Stimulated activated CD4-positive, alpha-beta T cell treated with anti-CD3 and anti-CD28 coated beads, TNF-alpha, amount 100 ng/mL, for 1 hour (primary cell): ENCODE measurements at places on chromosomes 2 and 18.
A peak's percentile ranks its signal among the peaks of the same experiment; 100 is the strongest.

GRCh38 chr18:30814446-30814845, 228.1 kb downstream of the DSC3 start:
- DNase-seq, result no peak

- DNase-seq, result no peak
These were observed 30.6 kb upstream of the DYSF start for GRCh38 chr2:71422786-71423185.

DNA sequence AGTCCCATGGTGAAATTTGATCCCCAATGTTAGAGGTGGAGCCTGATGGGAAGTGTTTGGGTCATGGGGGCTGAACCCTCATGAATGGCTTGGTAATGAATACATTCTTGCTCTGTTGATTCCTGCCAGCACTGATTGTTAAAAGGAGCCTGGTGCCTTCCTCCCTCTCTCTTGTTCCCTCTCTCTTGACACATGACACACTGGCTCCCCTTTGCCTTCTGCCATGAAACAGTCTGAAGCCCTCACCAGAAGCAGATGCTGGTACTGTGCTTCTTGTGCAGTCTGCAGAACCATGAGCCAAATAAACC, 30.6 kb upstream of the EPC2 start:
- no peak for DNase-seq

GRCh38 chr18:10785798-10786197, 260.0 kb downstream of the NAPG start:
- DNase-seq, result no peak

DNA sequence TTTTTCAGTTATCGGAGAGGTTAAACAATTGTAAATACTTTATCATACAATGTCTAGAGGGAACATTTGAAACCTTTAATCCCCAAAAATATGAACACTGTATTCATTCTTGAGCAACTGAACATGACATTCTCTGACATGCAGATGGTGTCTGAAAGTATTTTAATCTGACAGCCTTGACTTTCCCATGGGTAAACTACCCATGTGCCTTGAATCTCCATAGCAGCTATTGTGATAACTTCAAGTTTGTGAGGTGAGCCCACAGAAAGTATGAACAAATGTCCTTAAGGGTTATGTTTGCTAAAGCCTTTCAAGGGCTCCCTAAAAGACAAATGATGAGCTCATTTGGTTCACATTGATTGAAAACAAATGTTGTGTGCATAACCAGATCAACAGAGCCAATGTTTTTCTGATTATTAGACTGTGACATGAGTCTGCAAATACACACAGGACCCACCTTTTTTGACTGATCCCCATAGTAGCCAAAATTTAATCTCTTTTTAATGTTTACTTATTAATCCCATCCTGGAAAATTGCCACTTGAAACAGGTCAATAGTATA, 1326.0 kb downstream of the LRP1B start:
- DNase-seq, result no peak

DNA sequence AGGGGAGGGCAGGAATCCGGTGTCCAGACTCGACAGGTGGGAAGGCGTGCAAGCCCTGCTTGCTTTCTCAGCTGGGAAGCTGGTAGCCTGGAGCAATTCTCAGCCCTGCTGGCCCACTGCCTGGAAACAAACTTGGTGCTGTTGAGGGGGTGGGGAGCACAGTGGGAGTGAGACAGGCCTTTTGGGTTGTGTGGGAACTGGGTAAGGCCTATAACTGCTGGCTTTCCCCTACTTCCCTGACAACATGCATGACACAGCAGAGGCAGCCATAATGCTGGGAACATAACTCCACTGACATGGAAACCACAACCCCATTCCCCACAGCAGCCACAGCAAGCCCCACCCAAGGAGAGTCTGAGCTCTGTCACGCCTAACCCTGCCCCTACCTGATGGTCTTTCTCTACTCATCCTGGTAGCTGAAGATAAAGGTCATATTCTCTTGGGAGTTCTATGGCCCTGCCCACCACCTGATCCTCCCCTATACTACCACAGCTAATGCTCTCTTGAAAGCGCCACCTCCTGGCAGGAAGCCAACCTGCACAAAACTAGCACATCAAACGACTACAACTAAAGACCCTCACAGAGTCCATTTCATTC, 122.9 kb upstream of the ACVR1C start:
- peak; percentile 22 for DNase-seq

GRCh38 chr2:74267068-74267467, 68.7 kb downstream of the MTHFD2 start:
- no peak for DNase-seq

DNA sequence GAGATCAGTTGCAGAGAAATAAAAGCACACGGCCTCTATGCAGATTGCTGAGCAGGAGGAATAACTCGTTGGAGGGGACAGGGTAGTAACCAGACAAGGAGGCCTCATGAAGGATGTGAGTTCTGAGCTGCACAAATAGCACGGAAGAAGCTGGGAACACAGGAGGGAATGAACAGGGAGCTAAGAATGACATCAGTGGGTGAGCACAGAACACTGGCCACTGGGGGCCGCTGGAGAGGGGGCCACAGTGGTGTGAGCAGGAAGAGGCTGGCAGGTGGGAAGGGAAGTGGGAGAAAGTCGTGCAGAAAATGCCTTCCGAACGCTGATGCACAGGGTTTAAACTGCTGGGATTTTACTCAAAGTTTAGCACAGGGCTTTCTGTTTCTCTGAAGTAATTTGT, 61.0 kb downstream of the ZAP70 start:
- no peak for DNase-seq

GRCh38 chr18:4276953-4277585, 178.0 kb downstream of the DLGAP1 start:
- no peak for DNase-seq

- no peak for DNase-seq
These were observed 40.5 kb downstream of the SMAD4 start for GRCh38 chr18:51070545-51070944.

GRCh38 chr2:10773821-10774341, 38.7 kb downstream of the PDIA6 start:
- DNase-seq, result no peak

GRCh38 chr2:100654611-100655010, 91.8 kb downstream of the PDCL3 start:
- DNase-seq, result no peak

GRCh38 chr2:63742580-63742976, 99.1 kb upstream of the UGP2 start:
- no peak for DNase-seq

DNA sequence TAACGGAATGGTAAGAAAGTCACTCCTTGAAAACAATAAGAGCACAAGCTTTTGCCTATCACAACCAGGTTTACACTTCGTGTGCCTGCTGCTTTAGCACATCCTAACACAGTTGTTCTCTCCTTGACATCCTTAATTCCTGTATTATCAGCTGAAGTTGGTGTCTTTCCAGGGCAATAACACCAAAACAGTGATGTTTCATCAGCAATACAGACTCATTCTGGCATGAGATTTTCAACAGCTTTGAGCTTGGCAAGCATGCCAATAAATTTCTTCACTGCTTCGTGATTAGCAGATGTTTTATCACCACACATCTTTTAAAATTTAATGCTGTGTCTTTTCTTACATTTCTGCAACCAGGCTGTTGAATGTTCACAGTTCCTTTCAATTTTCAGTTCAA, 148.4 kb downstream of the EIPR1 start:
- no peak for DNase-seq

- DNase-seq, result no peak
These were observed 8.5 kb upstream of the NFATC1 start for GRCh38 chr18:79387214-79387613.

- DNase-seq, result no peak
These were observed 48.9 kb downstream of the PSMD14 start for GRCh38 chr2:161357097-161357496.

DNA sequence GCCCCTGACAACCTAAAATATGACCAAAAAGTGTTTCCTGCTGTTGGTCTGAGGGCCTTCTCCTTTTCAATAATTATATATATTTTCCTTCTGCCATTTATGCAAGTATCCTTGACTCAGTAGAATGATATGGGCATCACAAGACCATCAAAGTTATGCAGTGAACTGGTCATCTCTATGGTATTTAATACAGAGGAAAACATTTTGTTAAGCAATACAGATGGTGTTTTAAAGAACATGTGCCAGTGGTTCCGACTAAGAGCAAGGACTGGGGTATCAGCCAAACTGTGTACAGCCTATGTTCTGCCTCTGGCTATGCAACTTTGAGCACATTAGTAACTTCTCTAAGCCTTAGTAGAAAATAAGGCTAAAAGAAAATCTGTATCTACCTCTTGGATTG, 179.0 kb downstream of the TRABD2A start:
- DNase-seq, result no peak
